Spinal cord (tissue), 10 donors: ENCODE measurements at places on chromosomes 3 and 15.
A peak's percentile ranks its signal among the peaks of the same experiment; 100 is the strongest.

- DNase-seq: no peak
These were observed 39.5 kb downstream of the BTLA start for GRCh38 chr3:112459750-112460149.

GRCh38 chr15:28921336-28921735 lies 35.6 kb downstream of the APBA2 start:
- DNase-seq: no peak

DNA sequence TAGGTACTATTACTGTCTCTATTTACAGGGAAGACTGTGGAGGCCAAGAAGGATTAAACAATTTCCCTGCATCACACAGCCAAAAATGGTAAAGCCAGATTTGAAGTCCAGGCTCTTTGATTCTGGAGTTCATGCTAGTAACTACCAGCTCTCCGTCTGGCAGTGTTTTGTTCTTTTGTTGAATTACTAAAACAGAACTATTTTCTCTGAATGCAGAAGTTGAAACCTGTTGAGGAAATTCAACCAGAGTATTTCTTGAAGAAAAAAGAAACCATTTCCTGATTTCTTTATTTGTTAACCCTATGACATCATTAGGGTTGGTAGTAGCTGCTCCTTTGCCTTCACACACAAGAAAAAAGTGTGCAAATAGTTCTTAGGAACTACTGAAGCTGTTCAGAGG lies 34.3 kb downstream of the CRTC3 start:
- no peak for DNase-seq

DNA sequence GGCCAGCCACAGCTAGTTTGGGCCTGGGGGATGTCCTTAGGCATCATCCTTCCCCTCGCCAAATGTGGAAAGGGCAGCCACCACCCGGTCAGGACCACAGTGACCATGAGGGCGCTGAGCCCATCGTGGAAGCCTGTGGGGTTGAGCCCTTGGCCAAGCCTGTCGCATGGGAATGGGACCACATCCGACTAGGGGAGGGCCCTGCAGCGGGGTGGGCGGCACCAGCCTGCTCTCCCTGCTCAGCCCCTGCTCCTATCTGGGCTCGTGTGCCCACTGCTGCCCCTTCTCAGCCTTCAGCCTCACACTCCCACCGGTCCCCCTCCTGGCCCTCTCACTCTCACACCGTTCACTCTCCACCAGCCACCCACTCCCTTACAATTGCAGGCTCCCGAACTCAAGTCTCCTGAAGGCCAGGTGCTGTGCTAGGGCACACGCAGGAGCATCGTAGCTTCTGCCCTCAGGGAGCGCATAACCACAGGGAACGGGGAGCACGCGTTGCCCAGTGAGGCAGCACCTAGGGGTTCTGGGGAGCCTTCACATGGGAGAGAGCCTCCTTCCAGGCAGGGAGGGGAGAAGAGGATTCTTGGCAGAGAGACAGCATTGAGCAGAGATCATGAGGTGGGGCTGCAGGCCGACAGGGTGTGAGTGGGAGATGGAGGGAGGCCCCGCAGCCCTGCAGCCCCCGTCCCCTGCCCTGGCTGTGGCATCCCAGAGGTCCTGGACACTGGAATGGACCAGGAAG lies 26.1 kb downstream of the LOXL1 start:
- no peak for DNase-seq

DNA sequence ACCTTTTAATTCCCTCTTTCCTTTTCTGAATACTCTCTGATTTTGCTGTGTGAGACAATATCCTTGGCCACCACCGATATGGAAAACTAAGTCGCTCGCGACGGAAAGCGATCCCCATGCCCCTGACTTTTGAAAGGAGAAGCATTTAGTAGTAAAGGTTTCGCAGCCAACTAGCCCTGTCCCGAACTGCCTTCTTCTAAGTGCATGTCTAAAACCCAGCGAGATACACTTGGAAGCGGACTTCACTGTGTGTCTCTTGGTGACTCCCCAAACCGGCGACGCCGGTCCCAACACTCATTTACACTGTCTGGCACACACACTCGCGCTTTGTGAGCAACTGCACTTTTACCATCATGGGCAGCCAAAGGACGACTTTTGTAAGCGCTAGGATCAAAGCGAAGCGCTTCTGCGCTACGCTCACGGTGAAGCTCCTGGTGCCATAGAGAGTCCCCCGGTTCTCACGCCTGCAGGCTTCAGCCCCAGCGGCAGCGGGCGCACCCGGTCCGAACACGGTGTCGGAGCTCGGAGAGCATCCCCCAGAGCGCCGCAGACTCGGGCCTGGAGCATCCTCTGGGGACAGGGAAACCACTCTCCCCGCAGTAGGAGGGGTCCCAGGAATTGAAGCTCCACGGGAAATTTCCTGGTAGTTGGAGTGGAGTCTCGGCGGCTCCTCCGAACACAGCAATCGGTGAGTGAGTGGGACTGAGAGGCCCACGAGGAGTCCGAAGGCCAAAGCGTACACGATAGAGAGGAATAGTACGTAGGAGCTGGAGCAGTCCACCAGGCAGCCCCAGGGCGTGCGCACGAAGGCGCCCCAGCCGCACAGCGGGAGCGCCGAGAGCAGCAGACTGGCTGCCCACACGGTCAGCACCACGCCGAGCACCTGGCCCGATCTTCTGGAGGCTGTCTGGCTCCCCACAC lies 1.4 kb downstream of the GPR149 start:
- no peak for DNase-seq

GRCh38 chr3:13114811-13115575 lies 41.8 kb upstream of the IQSEC1 start:
- DNase-seq: no peak

- DNase-seq: no peak
These were observed 77.3 kb downstream of the CNTN3 start for GRCh38 chr3:74537164-74537563.

GRCh38 chr3:100429187-100429716 lies 27.9 kb downstream of the LNP1 start:
- no peak for DNase-seq

DNA sequence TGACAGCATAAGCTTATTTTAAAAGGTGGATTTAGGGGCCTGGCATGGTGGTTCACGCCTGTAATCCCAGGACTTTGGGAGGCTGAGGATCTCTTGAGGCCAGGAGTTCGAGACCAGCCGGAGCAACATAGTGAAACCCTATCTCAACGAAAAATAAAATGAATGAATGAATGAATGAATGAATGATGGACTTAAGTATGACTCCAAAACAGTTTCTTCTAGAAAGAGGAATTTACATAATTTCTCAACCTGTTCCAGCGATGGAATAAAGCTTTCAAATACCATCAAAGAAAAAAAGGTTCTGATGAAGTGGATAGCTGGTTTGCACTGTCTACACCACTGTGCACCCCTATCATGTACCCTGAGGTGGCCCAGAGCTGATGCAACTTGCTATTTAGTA lies 20.1 kb upstream of the NR2C2 start:
- DNase-seq: no peak

DNA sequence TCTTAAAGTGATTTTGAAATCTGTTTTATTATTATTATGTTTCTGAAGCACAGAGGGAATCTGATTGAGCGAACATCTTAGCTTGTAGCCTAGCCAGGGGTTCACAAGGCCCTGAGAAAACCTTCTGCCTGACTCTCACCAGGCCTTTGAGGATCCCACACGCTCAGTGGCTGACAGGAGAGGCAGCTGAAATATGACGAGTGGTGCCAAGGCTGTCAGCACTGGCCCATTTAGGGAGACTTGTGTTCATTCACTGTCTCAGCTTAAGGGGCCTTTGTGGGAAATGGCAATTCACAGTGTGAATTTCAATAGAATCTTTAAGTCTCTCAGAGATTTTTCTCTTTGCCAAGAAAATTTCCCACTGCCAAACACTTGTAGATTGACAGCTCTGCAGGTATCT lies 770.9 kb downstream of the TUSC7 start:
- peak; percentile 65 for DNase-seq
